T-helper 17 cell (primary cell): ENCODE measurements at places on chromosomes 4 and X. TPM values are rescaled to one million over a fixed set of nuclear protein-coding genes. Genes with fewer than 3 reads are reported as not detected.
A peak's percentile ranks its signal among the peaks of the same experiment; 100 is the strongest.

CENPI gene
- total RNA-seq = 0.17 TPM

DNA sequence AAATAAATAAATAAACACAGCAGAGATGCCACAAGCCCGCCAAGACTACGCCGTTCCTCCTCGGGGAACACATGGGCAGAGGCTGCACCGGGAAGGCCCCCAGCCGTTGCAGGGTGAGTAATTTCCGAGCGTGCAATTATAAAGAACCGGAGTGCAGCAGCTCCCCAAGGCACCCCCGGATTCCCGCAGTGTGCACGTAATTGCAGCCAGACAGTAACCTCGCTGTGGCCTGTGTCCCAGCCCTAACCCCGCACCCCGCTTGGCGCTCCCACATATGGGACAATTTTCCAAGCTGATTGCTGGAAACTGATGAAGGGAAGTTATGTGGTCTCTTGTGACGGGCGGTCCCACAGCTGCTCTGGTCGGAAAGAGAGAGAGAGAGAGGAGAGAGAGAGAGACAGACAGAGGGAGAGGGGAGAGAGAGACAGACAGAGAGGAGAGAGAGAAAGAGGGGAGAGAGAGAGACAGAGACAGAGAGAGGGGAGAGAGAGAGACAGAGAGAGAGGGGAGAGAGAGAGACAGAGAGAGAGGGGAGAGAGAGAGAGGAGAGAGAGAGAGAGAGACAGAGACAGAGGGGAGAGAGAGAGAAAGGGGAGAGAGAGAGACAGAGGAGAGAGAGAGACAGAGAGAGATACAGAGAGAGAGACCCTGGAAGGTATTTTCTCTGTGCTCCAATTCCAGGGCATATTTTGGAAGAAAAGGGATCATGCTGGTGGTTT is 275.4 kb downstream of the SHOX start:
- H3K27me3 ChIP-seq = no peaks in the 10 kb centered on the region
- no peaks in the 10 kb centered on the region for H3K4me1 ChIP-seq
- no peak for DNase-seq
- H3K36me3 ChIP-seq = no peaks in the 10 kb centered on the region
- H3K27ac ChIP-seq = no peak overlapping the region
- no peak overlapping the region for H3K4me3 ChIP-seq

DNA sequence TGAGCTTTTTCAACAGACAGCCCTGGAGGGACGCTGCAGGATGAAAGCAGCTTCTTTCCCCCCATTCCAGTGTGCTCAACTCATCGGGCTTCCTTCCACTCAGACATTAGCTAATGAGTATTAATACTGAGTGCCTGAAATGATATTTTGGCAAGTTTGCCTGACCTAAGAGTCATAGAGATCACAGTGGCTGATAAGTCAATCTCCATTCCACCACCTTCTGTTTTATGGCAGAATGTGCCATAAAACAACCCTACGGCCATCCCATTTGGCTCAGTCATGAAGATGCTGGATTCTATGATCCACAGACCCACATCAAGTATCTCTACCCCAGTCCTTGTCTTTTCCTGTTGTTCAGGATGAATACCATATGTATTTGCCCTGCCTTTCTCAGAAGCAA is 48.3 kb upstream of the MAB21L2 start:
- DNase-seq = no peak
- H3K36me3 ChIP-seq = peaks cover 3% of the 10 kb centered on the region
- H3K27ac ChIP-seq = no peak overlapping the region
- no peaks in the 10 kb centered on the region for H3K27me3 ChIP-seq
- H3K4me3 ChIP-seq = no peak overlapping the region
- no peaks in the 10 kb centered on the region for H3K4me1 ChIP-seq

PAGE2B gene
- total RNA-seq = not detected

ENAM gene
- total RNA-seq = not detected

DNA sequence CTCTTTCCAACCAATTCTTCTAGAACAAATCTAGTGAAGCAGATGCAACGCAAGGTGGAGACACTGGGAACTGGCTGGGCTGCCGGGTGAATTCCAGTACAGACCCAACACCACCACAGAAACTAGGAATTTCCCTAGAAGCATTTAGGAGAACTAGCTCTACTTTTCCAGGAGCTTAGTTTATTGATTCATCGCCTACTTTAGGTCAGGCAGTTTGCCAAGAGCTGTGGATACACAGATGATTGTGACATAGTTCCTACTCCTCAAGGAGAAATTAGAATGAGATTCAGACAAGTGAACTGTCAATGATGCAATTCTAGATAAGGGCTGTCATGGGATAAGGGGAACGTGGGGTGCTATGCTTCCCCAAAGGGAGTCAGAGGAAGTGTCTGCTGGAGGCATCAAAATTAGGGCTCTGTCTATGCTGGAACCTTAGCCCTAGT is 350.0 kb downstream of the CAMK2D start:
- DNase-seq = no peak
- no peak overlapping the region for H3K4me3 ChIP-seq
- H3K27ac ChIP-seq = no peak overlapping the region
- H3K4me1 ChIP-seq = peaks cover 5% of the 10 kb centered on the region
- H3K27me3 ChIP-seq = peaks cover 17% of the 10 kb centered on the region

- H3K27me3 ChIP-seq = no peaks in the 10 kb centered on the region
- H3K4me3 ChIP-seq = no peak overlapping the region
- H3K4me1 ChIP-seq = peaks cover 30% of the 10 kb centered on the region
- no peak for DNase-seq
- no peak overlapping the region for H3K27ac ChIP-seq
Observed at GRCh38 chr4:159110961-159111360, 8.1 kb downstream of the RAPGEF2 start.

DNA sequence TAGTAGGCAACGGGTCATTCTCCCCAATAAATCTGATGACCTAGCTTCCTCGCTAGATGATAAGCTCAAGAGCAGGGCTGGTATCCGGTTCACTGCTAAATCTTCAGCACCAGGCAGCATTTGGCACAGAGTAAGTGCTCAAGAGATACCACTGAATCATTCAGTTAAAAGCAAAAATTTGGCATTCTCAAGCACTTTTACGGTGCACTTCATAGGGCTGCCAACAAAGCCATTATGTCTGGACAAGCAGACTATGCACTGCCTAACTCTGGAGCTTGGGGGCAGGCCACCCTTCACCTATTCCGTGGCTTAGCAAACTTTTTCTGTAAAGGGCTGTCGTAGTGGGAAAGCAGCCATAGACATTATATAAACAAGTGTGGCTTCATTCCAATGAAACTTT is 23.8 kb upstream of the CXorf38 start:
- H3K27me3 ChIP-seq = no peaks in the 10 kb centered on the region
- no peak for DNase-seq
- no peak overlapping the region for H3K4me3 ChIP-seq
- no peak overlapping the region for H3K27ac ChIP-seq
- H3K36me3 ChIP-seq = peaks cover 3% of the 10 kb centered on the region

DNA sequence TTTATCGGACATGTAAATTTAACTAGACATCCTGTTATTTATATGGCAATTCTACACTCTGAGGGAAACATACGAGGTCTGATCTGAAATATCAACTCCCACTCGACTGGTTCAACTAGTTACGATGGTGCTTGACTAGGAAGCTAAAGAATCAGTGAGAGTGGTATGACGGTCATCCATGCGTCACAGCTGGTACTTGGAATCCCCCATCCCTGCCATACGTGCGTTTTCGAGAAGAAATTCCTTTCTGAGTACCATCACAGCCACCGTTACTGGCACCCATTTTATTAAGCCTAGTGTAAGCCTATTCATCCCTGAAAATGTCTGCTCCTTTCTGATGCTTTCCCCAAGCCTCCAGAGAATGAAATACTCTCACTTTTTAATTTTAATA is 695 bp upstream of the PIGA start:
- peak overlapping the region; percentile 94 for H3K27ac ChIP-seq
- peak overlapping the region; percentile 92 for H3K4me3 ChIP-seq
- H3K4me1 ChIP-seq = peaks cover 16% of the 10 kb centered on the region
- peaks cover 12% of the 10 kb centered on the region for H3K27me3 ChIP-seq
- H3K36me3 ChIP-seq = no peaks in the 10 kb centered on the region

MAB21L2 gene
- total RNA-seq = not detected

- peaks cover 14% of the 10 kb centered on the region for H3K4me1 ChIP-seq
- no peak for DNase-seq
- H3K36me3 ChIP-seq = no peaks in the 10 kb centered on the region
- peak overlapping the region; percentile 77 for H3K27ac ChIP-seq
Observed at GRCh38 chrX:10110316-10110935, 46.3 kb upstream of the CLCN4 start.
